ENCODE measurements at places on chromosomes 1 and 21. TPM values are rescaled to one million over a fixed set of nuclear protein-coding genes. Genes with fewer than 3 reads are reported as not detected.

Gene RAB3B
- 20.6 TPM for total RNA-seq

Gene CFHR3
- total RNA-seq = not detected

Gene MYOG
- total RNA-seq = not detected

DNA sequence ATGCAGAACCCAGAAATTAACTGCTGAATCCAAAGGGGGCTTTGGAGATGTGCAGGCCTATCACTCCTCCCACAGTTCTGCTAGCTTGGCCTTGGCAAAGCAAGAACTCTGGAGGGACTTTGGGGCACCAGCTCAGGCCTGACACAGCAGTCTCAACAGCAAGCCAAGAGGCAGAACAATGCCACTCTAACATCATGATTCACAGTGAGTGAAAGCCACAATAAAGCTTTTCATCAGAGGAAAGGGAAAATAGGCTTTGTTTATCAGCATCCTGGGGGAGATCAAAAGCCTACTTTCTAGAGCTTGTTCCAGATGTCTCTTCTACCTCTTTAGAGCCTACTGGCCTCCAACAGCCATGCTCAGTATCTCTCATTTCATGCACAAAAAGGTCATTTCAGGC is 283.4 kb downstream of the KCNH1 start:
- no peak for DNase-seq

DNA sequence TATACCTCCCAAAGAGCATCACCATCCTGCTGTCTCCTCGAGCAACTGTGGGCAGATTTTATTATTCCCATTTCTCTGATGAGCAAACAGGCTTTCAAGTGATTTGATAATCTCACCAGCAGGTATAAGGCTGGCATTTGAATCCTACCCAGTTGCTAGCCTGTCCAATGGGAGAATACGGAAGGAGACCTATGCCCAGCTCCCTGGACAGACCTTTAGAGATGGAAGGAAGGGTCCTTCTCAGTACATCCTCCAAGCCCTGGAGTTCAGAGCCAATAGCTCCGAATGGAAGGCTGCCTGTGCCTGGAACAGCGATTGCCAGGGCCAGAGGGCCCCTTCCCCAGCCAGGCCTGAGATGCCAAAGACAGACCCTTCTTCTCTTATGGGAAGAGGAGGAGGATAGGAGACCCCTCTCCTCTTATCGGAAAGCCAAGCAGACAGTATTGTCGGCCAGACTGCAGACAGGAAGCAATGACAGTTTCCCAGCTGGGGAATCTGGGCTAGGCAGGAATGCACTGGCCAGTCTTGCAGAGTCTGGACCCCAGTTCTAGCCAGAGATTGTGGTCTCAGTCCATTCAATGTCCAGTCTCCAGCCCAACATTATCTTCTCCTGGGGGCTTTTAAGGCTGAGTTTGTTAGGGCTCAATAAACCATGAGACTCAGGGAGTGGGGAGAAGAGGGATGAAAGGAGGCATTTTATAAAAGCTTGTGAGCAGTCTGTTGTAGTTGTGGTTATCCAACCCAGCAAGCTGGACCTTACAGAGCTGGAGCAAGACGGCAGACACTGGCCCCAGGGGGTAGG is 2.0 kb downstream of the IFFO2 start:
- no peak for DNase-seq

DNA sequence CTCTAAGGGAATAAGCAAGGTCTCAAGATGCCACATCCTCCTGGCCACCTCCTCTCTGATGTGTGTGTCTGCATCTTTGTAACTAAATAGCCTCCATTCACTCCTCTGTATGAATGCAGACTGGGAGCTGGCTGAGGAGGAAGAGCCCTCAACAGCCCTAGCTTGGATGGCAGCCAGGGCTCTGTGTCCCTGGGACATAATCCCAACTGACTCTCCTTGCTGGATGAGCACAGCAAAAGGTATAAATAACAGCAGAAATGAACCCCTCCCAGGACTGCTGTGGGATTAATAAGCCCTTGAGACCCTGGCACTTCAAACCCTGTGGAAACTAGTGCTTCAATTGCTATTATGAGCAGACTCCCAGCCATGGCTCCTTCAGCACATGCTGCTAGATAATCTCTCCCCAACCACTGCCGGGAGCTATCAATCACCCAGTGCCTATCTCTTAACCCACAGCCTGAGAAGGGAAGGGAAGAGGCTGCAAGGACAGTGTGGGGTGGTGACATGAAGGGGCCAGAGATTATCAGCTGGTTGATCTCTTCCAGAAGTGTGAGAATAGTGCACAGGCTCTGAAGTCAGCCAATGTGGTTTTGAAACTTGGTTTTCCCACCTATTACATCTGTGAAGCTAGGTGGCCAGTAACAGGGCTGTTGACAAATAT is 152.2 kb downstream of the TNR start:
- no peak for DNase-seq

GRCh38 chr1:224407571-224408293 is 26.9 kb downstream of the WDR26 start:
- no peak for DNase-seq

DNA sequence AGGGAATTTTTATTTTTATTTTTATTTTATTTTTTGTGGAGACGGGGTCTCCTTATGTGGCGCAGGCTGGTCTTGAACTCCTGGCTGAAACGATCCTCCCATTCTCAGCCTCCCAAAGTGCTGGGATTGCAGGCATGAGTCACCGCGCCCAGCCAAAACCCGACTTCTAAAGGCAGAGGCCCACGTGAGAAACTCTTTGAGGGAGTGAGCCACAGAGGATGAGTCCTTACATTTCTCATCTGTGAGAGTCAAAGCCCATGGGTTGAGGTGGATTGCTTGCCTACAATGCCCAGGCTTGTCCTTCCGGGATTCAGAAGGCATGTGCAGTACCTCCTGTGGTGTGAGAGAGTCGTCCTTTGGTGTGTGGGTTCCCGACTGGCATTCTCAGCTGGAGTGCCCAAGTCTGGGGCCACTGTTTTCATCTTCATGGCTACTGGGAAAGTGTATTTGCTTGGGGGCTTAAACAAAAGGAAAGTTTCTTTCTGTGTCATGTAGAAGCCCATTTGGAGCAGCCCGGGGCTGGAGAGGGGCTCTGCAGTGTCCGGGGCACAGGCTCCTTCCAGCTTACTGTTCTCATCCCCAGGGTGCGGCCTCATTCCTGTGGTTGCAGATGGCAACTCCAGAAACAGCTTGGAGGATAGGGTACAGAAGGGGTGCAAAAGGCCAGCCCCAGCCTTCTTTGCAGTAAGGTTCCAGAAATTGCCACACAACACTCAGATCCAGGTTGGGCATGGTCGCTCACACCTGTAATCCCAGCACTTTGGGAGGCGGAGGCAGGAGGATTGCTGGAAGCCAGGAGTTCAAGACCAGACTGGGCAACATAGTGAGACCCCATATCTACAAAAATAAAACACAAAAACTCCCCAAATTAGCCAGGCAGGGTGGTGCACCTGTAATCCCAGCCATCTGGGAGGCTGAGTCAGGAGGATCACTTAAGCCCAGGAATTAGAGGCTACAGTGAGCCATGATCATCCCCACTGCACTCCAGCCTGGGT is 29.4 kb upstream of the CSF3R start:
- DNase-seq = no peak

DNA sequence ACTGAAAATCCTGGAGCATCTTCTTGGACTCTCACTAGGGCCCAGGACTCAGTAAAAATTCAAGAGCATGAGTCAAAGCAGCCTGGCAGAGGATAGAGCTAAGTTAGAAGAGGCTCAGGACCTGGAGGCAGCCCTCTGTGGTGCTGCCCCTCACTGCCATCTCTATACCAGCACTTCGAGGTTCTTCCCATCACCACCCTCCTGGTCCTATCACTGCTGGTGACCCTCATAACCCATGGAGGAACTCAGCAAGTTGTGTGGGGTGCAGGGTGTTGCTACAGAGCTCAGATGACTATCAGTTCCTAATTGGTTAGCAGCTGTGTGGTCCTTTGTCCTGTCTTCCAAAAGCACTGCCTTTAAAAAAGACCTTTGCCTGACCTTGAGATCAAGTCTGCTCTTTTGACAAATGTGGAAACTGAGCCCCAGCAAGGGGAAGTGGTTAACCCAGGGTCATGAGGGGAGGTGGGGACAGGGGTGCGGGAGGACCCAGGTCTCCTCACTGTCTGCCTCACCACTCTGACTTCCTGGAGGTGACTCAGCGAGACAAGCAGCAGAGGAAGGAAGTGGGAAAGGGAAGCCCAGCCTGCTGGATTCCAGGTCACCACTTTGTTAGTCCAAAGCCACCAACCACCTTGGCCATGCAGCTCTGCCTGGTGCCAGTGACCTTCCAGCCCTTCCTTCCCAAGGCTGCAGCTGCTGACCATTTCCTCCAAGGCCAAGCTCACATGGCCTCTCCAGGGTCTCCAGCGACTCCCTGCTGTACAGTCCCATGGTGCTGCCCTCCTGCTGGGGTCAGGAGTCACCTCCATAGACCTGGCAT is 199.4 kb upstream of the EDN2 start:
- no peak for DNase-seq
